ENCODE measurements at places on chromosomes 11 and 22.

DNA sequence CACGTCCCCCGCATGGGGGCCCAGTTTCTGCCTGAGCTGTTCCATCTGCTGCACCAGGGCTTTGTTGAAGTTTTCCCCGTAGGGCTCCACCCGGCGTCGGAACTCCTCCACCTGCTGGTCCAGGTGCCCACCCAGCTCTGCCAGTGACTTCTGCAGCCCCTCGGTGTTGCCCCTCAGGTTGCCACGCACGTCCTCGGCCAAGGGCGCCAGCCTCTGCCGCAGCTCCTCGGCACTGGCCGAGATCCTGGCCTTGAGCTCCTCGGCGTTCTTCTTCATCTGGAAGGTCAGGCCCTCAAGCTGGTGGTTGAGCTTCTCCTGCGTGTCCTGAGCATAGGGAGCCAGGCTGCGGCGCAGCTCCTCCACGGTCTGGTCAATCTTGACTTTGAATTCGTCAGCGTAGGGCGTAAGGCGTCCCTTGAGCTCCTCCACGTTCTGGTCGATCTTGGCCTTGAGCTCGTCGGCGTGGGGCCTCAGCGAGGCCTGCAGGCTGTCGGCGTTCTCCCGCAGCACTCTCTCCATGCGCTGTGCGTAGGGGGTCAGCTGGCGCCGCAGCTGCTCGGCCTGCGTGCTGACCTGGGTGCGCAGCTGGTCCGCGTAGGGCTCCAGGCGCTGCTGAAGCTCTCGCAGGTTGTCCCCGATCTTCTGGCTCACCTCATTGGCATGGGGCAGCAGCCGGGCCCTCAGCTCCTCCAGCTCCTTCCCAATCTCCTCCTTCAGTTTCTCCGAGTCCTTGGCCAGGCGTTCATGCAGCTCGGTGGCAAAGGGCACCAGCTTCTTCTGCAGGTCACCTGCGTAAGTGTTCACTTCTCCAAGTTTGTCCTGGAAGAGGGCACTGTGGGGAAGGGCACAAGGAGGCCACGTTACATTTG is 1.8 kb downstream of the APOA4 start:
- no peak for DNase-seq

GRCh38 chr11:207863-208180 is 314 bp downstream of the RIC8A start:
- DNase-seq, result no peak

- DNase-seq, result no peak
Measured at GRCh38 chr22:43501878-43502277, 90.1 kb downstream of the MPPED1 start.

GRCh38 chr11:10041748-10042446 is 252.1 kb downstream of the SBF2 start:
- no peak for DNase-seq

- DNase-seq, result no peak
Measured at GRCh38 chr11:93718057-93718563, 23.2 kb downstream of the TAF1D start.

DNA sequence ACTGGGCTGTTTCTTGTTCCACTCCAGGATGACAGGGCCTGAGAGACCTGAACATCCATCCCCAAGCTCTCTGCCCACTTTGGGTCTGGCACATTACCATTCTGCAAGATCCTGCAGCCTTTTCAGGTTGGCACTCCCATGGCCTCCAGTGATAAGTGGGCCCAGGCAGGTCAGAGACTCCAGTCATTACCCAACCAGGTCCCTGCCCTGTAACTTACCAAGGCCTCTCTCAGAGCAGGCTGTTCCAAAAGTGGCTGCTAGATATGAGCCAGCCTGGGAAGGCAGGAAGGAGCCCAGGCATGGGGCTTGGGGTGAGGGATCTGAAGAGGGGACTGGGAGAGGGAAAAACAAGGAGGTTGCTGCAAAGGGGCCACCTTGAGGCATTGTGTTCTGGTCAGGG is 35.9 kb downstream of the KCNQ1OT1 start:
- DNase-seq, result no peak

GRCh38 chr22:50530877-50531545 is 1.2 kb upstream of the TYMP start:
- no peak for DNase-seq

GRCh38 chr11:100484948-100485347 is 202.1 kb upstream of the ARHGAP42 start:
- no peak for DNase-seq

Measured in C1 segment of cervical spinal cord (tissue), 14 donors.